ENCODE measurements at places on chromosomes 7 and 10.

GRCh38 chr10:110003524-110003885 lies 4.3 kb upstream of the ADD3 start:
- no peaks in the 10 kb centered on the region for H3K27me3 ChIP-seq
- no peaks in the 10 kb centered on the region for H3K36me3 ChIP-seq
- H3K4me1 ChIP-seq: peaks cover 16% of the 10 kb centered on the region
- DNase-seq: peak; percentile 11

GRCh38 chr7:78562191-78562590 lies 763.6 kb downstream of the PHTF2 start:
- H3K4me1 ChIP-seq: no peaks in the 10 kb centered on the region
- no peak for DNase-seq
- no peaks in the 10 kb centered on the region for H3K27me3 ChIP-seq
- H3K27ac ChIP-seq: no peak overlapping the region
- no peak overlapping the region for H3K4me3 ChIP-seq
- H3K36me3 ChIP-seq: no peaks in the 10 kb centered on the region

DNA sequence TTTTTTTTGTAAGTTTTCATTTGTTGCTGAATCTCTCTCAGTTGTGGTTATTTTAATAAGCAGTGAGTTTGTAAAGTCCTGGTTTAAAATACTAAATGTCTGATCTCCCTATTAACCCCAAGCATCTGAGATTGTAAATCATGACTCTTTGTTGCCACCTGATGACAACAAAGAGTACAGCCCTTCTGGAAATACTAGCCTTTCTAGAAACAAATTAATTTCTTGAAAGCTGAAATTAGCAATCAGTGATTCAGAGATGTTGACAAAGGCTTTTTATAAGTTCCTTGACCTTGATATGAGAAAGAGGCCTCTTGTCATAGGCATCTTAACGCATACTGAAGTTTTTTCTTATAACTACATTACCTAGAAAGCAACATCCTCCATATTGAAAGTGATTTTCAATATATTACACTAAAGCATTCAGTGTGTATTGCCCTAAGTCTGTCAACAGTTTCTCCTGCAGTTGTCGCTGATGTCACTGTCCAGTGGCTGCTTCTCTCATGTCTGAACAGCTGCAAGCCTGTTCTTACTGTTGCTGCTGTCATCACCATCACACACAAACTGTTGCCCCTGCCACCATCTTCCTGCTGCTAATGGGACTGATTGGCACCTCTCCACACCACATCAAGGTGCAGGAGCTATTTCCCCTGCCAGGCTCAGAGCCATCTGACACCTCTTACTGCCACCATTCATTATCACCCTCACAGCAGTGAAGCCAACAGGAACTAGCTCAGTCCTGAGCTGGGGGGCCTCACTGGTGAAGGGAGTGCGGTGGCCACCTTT lies 95.1 kb upstream of the LRGUK start:
- H3K27ac ChIP-seq: no peak overlapping the region
- H3K4me3 ChIP-seq: no peak overlapping the region
- no peaks in the 10 kb centered on the region for H3K36me3 ChIP-seq
- no peaks in the 10 kb centered on the region for H3K4me1 ChIP-seq

DNA sequence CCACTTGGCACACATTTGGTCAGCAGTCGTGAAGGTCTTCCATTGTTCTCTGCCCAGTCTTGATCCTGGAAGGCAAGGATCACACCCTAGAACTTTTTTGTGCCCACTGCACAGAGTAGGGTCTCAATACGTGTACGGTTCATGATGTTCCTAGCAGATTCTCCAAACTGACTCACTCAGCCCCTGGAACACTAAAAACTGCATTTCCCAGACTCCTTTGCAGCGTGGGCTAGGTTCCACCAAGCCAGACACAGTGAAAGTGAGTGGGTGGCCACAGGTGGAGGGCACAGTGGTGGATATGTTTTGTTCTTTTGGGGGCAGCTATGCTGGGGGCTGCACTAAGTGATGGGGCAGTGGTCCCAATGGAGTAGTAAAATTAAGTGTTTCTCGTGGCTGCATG lies 1.5 kb upstream of the LHPP start:
- no peaks in the 10 kb centered on the region for H3K27me3 ChIP-seq
- H3K4me3 ChIP-seq: no peak overlapping the region
- H3K36me3 ChIP-seq: no peaks in the 10 kb centered on the region
- DNase-seq: no peak

DNA sequence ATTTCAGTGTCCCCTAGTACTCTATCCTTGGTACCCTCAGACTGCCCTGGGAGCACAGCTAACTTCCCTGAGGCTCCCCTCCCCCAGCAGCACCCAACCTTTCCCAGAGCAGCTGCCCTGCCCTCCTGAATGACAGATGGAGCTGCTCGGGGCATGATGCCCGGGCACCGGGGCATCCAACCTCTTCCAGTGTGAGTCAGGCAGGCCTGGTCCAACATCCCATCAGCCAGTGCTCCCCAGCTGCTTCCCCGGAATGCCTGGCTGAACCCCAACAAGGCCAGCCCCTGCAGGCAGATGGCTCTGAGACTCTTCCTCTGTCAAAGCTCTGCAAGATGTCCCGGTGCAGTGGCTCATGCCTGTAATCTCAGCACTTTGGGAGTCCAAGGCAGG lies 11.9 kb upstream of the TSPAN15 start:
- peaks cover 12% of the 10 kb centered on the region for H3K27me3 ChIP-seq
- H3K4me1 ChIP-seq: no peaks in the 10 kb centered on the region
- no peaks in the 10 kb centered on the region for H3K36me3 ChIP-seq
- H3K27ac ChIP-seq: no peak overlapping the region

DNA sequence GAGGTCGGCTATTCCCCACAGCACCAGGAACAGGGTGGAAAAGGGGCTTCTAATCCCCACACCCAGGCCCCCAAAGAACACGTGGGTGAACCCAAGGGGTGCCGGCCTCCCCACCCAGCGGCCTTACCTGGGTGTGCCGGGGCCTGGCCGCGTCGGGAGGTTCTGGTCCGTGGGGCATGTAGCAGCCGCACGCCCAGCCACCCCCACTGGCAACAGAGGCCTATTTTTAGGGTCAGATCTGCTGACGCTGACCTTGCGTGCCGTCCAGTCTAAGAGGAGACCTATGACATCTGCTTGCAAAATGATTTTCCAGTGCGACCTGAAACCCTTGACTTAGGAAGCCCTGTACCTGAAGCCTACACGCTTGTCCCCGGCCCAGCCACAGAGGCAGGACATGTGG lies 38.0 kb upstream of the SAMD8 start:
- no peak for DNase-seq
- no peak overlapping the region for H3K27ac ChIP-seq
- H3K36me3 ChIP-seq: no peaks in the 10 kb centered on the region
- H3K4me3 ChIP-seq: no peak overlapping the region
- H3K4me1 ChIP-seq: no peaks in the 10 kb centered on the region

Measured in B cell (primary cell).